Testis (tissue), 5 donors: ENCODE measurements at places on chromosomes 7 and 10. TPM values are rescaled to one million over a fixed set of nuclear protein-coding genes. Genes with fewer than 3 reads are reported as not detected.

The PIK3CG gene
- 10.3 TPM for total RNA-seq

The CCZ1B gene
- 51.2 TPM for total RNA-seq

The BTBD16 gene
- 5.3 TPM for total RNA-seq

The HOXA3 gene
- total RNA-seq = 0.93 TPM

The OR2A5 gene
- 0.43 TPM for total RNA-seq

The AKR1D1 gene
- total RNA-seq = 0.87 TPM

The POLR2J2 gene
- 10.2 TPM for total RNA-seq

The GPER1 gene
- 3.2 TPM for total RNA-seq

The PNLIP gene
- 0.74 TPM for total RNA-seq

The USP54 gene
- 77.9 TPM for total RNA-seq

The TASOR2 gene
- total RNA-seq = 157 TPM

The OR2A1 gene
- total RNA-seq = not detected

The CYP2C9 gene
- not detected for total RNA-seq

The DPYSL4 gene
- 21.0 TPM for total RNA-seq
